ENCODE measurements at places on chromosomes 2 and 18.

DNA sequence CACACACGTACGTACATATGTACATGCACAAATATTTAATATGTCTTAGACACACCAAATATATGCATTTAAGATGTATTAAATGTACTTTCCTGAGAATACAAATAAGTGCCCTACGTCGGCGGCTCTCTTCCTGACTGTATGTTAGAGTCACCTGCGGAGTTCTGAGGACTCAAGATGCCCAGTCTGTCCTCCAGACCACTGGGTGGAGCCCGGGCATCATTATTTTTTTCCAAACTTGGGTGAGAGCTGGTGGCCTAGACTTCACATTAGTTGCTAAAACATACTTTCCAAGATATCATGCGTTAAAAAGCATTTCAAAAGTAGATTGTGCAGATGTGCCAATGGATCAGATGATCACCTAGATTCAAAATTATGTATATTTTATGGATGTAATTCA lies 2.9 kb downstream of the IL18R1 start:
- no peak for DNase-seq

DNA sequence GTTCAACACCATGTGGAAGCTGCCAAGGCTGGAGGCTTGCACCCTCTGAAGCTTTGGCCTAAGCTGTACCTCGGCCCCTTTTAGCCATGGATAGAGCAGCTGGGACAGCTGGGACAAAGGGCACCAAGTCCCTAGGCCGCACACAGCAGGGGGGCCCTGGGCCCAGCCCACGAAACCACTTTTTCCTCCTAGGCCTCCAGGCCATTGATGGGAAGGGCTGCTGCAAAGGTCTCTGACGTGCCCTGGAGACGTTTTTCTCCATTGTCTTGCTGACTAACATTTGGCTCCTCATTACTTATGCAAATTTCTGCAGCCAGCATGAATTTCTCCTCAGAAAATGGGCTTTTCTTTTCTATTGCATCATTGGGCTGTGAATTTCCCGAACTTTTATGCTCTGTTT lies 13.7 kb downstream of the RAPGEF4 start:
- DNase-seq, result no peak

DNA sequence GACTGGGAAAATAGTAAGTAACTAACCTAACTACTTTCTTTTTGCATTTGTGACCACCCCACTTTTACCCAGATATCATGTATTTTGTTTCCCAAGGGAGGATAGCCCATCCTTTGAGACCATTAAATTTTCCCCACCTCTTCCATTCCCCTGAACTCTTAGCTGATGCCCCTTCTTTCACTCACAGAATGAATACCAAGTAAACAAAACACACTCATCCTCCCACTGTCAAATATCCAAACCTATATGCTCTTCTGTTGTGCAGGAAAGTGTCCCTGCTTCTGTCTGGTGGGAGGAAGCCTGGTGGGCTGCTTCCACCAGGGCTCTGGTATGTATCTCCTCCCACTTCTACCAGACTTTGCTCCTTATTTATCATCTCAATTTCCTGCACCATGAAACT lies 64.6 kb upstream of the PARD3B start:
- no peak for DNase-seq

GRCh38 chr2:122244598-122245229 lies 489.3 kb downstream of the TSN start:
- no peak for DNase-seq

DNA sequence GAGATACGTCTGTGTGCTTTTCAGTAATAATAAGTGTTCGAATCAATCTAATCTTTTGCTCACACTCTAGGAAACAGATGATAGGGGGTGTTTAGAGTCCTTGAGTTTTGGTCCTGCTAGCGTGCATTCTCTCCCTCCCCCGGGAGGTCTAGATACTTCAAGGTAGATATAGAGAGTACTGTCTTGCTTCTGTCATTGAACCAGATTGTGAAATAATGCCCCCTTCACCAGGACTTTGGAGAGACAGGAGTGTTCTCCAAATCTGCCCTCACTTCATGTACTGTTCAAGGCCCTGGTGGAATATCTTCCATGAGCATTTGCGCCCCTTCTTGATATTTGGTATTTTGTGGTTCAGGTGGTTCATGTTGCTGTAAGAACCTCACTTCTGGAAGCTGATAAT lies 59.4 kb upstream of the MGAT5 start:
- DNase-seq, result no peak

- no peak for DNase-seq
These were observed 169.6 kb downstream of the GLI2 start for GRCh38 chr2:120905298-120905697.

GRCh38 chr2:20291846-20292408 lies 58.7 kb downstream of the PUM2 start:
- DNase-seq, result no peak

DNA sequence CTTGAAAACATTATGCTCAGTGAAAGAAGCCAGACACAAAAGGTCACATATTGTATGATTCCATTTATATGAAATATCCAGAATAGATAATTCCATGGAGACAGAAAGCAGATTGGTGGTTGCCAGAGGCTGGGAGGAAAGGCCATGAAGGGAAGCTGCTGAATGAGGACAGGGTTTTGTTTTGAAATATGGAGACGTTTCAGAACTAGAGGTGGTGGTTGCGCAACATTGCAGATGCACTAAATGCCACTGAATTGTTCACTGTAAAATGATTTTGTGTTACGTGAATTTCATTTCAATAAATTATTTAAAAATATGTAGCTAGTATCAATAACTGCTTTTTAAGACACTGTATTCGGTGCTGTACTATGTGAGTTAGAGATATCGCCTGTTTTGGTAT lies 101.7 kb upstream of the ZNF236 start:
- no peak for DNase-seq

DNA sequence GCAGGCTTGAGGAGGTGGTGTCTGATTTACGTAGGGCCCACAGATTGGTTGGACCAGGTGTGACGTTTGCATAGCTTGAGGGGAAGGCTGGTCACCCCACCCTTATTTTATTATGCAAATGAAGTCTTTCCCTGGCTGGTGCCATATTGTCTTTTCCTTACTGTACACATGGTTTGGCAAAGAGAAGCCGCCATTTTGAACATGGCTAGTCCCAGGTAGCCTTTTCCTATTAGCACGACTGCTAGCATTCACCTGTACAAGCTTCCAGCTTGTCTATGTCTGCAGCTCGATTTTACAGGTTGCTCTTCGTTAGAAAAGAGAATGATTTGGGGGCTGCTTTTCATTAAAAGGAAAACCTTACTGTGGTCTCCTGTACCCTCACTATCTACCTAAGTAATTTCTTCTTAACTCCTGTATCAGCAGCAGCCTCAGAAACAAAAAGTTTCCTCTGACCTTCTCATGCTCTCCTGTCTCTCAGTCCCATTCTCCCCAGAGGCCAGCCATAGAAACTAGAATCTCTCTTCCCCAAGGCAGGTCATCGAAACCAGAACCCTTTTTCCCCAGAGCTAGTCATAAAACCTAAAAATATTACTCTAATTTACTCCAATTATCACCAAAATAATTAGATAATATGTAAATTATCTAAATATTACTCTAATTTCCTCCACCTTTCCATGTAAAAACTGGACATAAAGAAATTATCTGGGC lies 151.8 kb downstream of the B3GNT2 start:
- no peak for DNase-seq

- no peak for DNase-seq
These were observed 74.8 kb upstream of the ST6GAL2 start for GRCh38 chr2:106960683-106961161.

- DNase-seq, result no peak
These were observed 62.9 kb upstream of the ZEB2 start for GRCh38 chr2:144582651-144583380.

- DNase-seq, result no peak
These were observed 227.4 kb downstream of the MYO3B start for GRCh38 chr2:170405326-170405725.

- DNase-seq, result no peak
These were observed 692.1 kb upstream of the CELF4 start for GRCh38 chr18:38257661-38258060.

- no peak for DNase-seq
These were observed 3.2 kb downstream of the MARS2 start for GRCh38 chr2:197708331-197708730.

GRCh38 chr2:221153226-221153625 lies 418.9 kb downstream of the EPHA4 start:
- no peak for DNase-seq

GRCh38 chr2:16626497-16626896 lies 39.1 kb downstream of the CYRIA start:
- no peak for DNase-seq
